Activated CD8-positive, alpha-beta memory T cell treated with anti-CD3 and anti-CD28 coated beads, Interleukin-2, amount 10 ng/mL, durations not matched to agents 7 days and 5 days (primary cell): ENCODE measurements at places on chromosomes 3 and 15.

DNA sequence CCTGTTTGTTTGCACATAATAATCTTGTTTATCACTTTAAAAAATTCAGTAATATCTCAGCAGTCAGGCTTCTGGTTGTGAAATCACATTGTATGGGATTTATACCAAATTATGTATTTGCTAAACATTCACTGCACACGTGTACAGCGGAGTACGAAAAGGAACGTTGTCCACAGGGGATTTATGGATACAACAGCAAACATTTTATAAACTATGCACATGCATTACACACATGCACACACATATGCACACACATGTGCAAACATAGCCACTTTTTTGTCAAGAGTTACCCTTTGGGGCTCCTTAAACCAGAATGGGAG lies 150.5 kb downstream of the LRRK1 start:
- H3K27me3 ChIP-seq: peaks cover 7% of the 10 kb centered on the region
- peaks cover 10% of the 10 kb centered on the region for H3K4me1 ChIP-seq
- H3K36me3 ChIP-seq: no peaks in the 10 kb centered on the region
- H3K27ac ChIP-seq: no peak overlapping the region
- no peak for DNase-seq
- no peak overlapping the region for H3K4me3 ChIP-seq

DNA sequence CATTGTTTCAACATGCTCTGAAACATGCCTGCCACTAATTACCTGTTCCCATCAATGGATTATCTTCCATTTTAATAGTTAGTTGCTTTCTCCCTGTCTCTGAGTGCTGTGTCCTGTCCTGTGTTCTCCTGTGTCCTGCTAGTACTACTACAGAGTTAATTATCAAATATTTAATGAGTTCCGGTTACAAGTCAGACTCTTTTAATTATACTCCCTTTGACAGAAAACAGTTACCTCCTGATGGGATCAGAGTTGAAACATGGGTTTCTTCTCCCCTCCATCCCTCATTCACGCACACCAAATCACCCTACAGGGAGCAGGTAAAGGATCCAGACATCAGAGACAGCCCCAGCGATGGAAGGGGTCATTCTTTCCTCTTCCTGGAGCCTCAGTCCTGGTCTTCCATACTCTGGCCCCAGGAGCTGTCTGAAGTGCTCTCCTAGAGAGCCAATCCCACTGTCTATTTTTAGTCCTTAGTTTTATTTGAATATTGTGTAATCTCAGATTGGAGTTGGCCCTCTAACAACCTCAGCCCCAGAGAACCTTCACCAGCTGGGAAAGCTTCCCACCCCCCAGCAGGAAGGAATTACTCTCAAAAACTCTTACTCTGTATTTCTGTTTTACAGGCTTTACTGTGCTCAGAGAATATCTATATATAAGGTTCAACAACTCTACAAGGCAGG lies 137.0 kb upstream of the C2CD4B start:
- no peak overlapping the region for H3K4me3 ChIP-seq
- H3K36me3 ChIP-seq: no peaks in the 10 kb centered on the region
- no peak overlapping the region for H3K27ac ChIP-seq
- H3K4me1 ChIP-seq: peaks cover 5% of the 10 kb centered on the region
- peaks cover 32% of the 10 kb centered on the region for H3K27me3 ChIP-seq
- no peak for DNase-seq

DNA sequence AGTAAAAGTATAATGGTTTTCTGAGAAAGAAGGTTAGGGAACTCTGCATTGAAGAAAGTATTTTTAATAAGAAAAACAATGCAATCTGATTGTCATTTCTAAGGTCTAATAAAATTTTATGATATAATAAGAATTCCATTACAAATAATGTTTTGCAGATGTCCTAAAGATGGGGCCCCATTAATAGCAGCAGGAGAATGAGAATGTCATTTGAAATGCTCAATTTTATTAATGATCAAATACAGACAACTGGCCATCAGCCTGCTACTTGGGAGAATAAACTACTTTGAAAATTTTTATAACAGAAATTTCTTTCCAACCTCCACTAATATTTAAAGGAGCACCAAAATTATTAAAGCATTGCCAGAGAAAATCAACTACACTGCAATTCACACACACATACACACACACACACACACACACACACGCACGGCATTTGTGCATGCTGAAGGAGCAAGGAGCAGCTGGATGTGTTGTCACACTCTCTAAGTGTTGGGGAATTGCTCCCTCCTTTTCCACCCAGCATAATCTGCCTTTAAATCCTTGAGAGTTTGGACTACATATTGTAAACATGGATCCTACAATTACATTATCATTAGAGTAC lies 109.5 kb downstream of the THRB start:
- H3K27ac ChIP-seq: no peak overlapping the region
- H3K36me3 ChIP-seq: no peaks in the 10 kb centered on the region
- H3K27me3 ChIP-seq: no peaks in the 10 kb centered on the region
- DNase-seq: no peak
- H3K4me1 ChIP-seq: no peaks in the 10 kb centered on the region

DNA sequence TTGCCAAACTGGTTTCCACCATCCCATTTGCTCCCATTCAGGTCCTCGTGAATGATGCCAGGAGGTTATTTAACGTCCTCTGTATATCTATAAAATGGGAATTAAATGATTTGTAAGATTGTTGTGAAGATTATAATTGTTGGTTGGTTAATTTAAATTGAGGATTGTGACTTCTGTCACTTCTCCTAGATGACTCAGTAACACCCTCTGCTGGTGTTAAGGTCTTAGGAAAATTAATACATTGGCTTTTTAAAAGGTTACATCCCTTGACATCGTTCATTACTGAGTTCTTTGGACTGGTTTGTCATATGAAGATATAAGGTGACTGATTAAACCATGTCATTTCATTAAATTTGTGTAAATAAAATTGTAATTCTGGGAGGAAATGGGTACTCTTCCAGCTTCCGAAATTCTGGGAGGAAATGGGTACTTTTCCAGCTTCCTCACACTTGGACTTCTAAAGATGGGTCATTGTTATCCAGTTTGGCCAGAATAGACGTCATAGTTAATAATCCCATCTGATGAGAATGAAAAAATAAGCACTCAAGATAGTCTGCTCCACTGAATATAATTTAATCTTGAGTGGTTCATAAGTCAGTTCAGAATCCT lies 33.3 kb upstream of the PAQR5 start:
- no peak overlapping the region for H3K27ac ChIP-seq
- H3K27me3 ChIP-seq: no peaks in the 10 kb centered on the region
- no peak overlapping the region for H3K4me3 ChIP-seq

- H3K4me1 ChIP-seq: no peaks in the 10 kb centered on the region
- no peak overlapping the region for H3K27ac ChIP-seq
Observed at GRCh38 chr3:64131725-64132469, 93.4 kb downstream of the PRICKLE2 start.

GRCh38 chr3:141275511-141275910 lies 43.9 kb downstream of the PXYLP1 start:
- peaks cover 43% of the 10 kb centered on the region for H3K4me1 ChIP-seq
- no peak overlapping the region for H3K4me3 ChIP-seq
- no peaks in the 10 kb centered on the region for H3K36me3 ChIP-seq
- no peak overlapping the region for H3K27ac ChIP-seq
- no peak for DNase-seq

- no peaks in the 10 kb centered on the region for H3K27me3 ChIP-seq
- DNase-seq: no peak
- no peak overlapping the region for H3K4me3 ChIP-seq
- H3K36me3 ChIP-seq: no peaks in the 10 kb centered on the region
- no peak overlapping the region for H3K27ac ChIP-seq
- no peaks in the 10 kb centered on the region for H3K4me1 ChIP-seq
Observed at GRCh38 chr3:140597792-140598191, 80.1 kb upstream of the TRIM42 start.

- peaks cover 9% of the 10 kb centered on the region for H3K27me3 ChIP-seq
- no peaks in the 10 kb centered on the region for H3K36me3 ChIP-seq
- peaks cover 20% of the 10 kb centered on the region for H3K4me1 ChIP-seq
- H3K4me3 ChIP-seq: peak overlapping the region; percentile 58
Observed at GRCh38 chr15:99565049-99565298, 810 bp upstream of the MEF2A start.

- no peak overlapping the region for H3K27ac ChIP-seq
- no peak overlapping the region for H3K4me3 ChIP-seq
- peaks cover 12% of the 10 kb centered on the region for H3K27me3 ChIP-seq
- no peaks in the 10 kb centered on the region for H3K36me3 ChIP-seq
- no peak for DNase-seq
Observed at GRCh38 chr3:36681867-36682266, 82.5 kb downstream of the DCLK3 start.

DNA sequence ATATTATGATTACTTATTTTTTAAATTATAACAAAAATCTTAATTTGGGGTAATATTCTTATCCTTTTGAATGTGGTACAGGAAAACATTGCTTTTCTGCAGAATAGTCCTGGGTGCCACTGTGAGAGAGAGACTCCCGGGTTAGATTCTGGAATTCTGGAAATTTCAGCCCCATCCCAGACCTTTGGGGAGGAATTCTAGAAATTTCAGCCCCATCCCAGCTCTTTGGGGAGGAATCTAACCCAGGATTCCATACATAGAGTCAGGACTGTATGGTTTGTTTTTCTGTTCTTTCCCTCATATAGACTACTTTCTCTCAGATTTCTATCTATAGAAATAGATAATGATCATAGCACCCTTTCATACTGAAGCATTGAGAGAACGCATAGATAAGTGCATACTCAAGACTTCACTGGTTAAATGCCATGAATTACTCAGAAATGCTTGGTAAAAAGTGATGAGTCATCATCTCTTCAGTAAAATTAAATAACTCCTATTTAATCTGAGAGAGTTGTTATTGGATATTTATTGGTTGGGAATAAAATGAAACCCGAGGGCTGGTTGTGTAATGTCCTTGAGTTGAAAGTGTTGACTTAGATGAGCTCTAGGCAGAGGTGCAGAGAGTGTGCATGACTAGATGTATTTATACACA lies 8.3 kb downstream of the EIF2AK4 start:
- no peaks in the 10 kb centered on the region for H3K27me3 ChIP-seq
- no peak for DNase-seq
- H3K4me1 ChIP-seq: peaks cover 22% of the 10 kb centered on the region
- no peak overlapping the region for H3K27ac ChIP-seq

DNA sequence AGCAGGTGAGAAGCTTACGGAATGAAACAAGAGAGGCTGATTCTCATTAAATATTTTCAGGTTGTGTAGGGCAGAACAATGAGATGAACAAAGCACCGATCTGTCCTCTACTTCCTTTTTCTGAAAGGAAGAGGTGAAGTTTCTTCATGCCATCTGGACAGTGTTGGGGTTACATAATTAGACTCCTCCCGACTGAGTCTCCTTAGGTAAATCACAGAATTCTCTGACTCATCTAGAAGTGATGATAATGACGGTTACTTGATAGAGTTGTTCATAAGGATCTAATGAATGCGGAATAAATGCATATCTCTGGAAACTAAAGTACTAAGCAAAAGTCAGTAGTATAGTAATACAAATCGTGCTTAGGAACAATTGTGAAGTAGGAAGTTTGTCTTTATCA lies 21.2 kb downstream of the CRTC3 start:
- no peaks in the 10 kb centered on the region for H3K27me3 ChIP-seq
- H3K4me1 ChIP-seq: peaks cover 20% of the 10 kb centered on the region
- H3K27ac ChIP-seq: no peak overlapping the region
- H3K36me3 ChIP-seq: peaks cover 43% of the 10 kb centered on the region
- DNase-seq: no peak

GRCh38 chr3:29140666-29141065 lies 140.2 kb upstream of the RBMS3 start:
- no peak overlapping the region for H3K27ac ChIP-seq
- no peak overlapping the region for H3K4me3 ChIP-seq
- DNase-seq: no peak

GRCh38 chr3:150635076-150635475 lies 32.0 kb downstream of the SELENOT start:
- no peak overlapping the region for H3K4me3 ChIP-seq
- no peak for DNase-seq
- peaks cover 34% of the 10 kb centered on the region for H3K4me1 ChIP-seq
- peaks cover 16% of the 10 kb centered on the region for H3K36me3 ChIP-seq
- no peaks in the 10 kb centered on the region for H3K27me3 ChIP-seq

DNA sequence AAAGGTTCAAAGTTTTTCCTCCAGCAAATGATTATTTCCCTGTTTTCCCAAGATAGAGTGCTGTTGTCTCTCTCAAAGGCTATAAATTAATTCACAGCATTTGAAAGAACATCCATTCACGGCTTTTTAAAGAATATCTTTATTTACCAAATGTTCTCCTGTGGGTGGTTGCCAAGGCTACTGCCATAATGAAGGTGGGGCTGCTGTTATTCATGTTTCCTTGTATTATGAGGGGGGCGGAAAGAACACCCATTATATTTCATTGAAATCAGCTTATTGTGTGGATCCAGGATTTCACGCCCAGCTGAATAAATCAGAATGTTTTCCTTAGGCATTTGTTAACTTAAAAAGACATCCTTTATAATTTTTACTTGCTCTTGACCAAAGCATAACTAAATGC lies 10.1 kb downstream of the SRP14 start:
- H3K36me3 ChIP-seq: peaks cover 23% of the 10 kb centered on the region
- DNase-seq: no peak
- no peaks in the 10 kb centered on the region for H3K4me1 ChIP-seq
- no peaks in the 10 kb centered on the region for H3K27me3 ChIP-seq
- no peak overlapping the region for H3K27ac ChIP-seq
- no peak overlapping the region for H3K4me3 ChIP-seq

- DNase-seq: no peak
- H3K27ac ChIP-seq: no peak overlapping the region
- H3K4me1 ChIP-seq: no peaks in the 10 kb centered on the region
- H3K36me3 ChIP-seq: no peaks in the 10 kb centered on the region
- no peaks in the 10 kb centered on the region for H3K27me3 ChIP-seq
- H3K4me3 ChIP-seq: no peak overlapping the region
Observed at GRCh38 chr15:47998619-47999019, 122.2 kb upstream of the SLC24A5 start.

GRCh38 chr3:143991713-143992112 lies 20.1 kb downstream of the DIPK2A start:
- peaks cover 38% of the 10 kb centered on the region for H3K36me3 ChIP-seq
- H3K4me3 ChIP-seq: no peak overlapping the region
- H3K27me3 ChIP-seq: no peaks in the 10 kb centered on the region
- no peak overlapping the region for H3K27ac ChIP-seq
- DNase-seq: no peak
- peaks cover 4% of the 10 kb centered on the region for H3K4me1 ChIP-seq

GRCh38 chr15:44633603-44634002 lies 29.9 kb downstream of the SPG11 start:
- no peaks in the 10 kb centered on the region for H3K27me3 ChIP-seq
- H3K36me3 ChIP-seq: peaks cover 55% of the 10 kb centered on the region
- no peak for DNase-seq
- H3K4me1 ChIP-seq: peaks cover 17% of the 10 kb centered on the region
- peak overlapping the region; percentile 73 for H3K27ac ChIP-seq

GRCh38 chr15:69031013-69032001 lies 16.8 kb downstream of the NOX5 start:
- H3K27ac ChIP-seq: no peak overlapping the region
- H3K4me3 ChIP-seq: no peak overlapping the region
- peaks cover 38% of the 10 kb centered on the region for H3K27me3 ChIP-seq
- H3K4me1 ChIP-seq: peaks cover 14% of the 10 kb centered on the region
- H3K36me3 ChIP-seq: no peaks in the 10 kb centered on the region
- DNase-seq: peak; percentile 61

GRCh38 chr3:42764561-42765295 lies 8.3 kb downstream of the CCDC13 start:
- peaks cover 10% of the 10 kb centered on the region for H3K27me3 ChIP-seq
- H3K36me3 ChIP-seq: no peaks in the 10 kb centered on the region
- no peak overlapping the region for H3K27ac ChIP-seq
- H3K4me3 ChIP-seq: no peak overlapping the region
